C1 segment of cervical spinal cord (tissue), 14 donors: ENCODE measurements at places on chromosomes 16 and 17.
A peak's percentile ranks its signal among the peaks of the same experiment; 100 is the strongest.

DNA sequence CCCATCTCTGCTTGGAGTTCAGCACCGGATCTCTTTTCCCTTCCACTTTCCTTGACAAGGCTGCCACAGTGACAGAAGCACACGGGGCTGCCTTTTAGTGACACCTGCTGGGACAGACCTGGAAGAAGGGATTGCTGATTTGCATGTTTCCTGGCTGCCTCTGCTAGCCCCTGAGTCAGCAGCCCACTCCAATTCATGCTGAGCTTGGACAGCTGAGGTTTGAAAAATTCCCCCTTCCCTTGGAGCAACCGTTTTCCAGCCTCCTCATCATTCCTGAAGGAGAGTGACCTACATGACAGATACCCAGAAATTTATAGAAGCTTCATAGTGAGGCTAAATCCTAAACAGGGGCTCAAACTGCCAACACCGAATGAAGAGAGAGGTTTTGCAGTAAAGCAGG, 18.8 kb upstream of the RBL2 start:
- DNase-seq, result no peak

GRCh38 chr17:37384560-37385149, 8.9 kb downstream of the C17orf78 start:
- DNase-seq, result no peak

GRCh38 chr17:61457226-61457983, 5.2 kb downstream of the TBX4 start:
- DNase-seq, result no peak

DNA sequence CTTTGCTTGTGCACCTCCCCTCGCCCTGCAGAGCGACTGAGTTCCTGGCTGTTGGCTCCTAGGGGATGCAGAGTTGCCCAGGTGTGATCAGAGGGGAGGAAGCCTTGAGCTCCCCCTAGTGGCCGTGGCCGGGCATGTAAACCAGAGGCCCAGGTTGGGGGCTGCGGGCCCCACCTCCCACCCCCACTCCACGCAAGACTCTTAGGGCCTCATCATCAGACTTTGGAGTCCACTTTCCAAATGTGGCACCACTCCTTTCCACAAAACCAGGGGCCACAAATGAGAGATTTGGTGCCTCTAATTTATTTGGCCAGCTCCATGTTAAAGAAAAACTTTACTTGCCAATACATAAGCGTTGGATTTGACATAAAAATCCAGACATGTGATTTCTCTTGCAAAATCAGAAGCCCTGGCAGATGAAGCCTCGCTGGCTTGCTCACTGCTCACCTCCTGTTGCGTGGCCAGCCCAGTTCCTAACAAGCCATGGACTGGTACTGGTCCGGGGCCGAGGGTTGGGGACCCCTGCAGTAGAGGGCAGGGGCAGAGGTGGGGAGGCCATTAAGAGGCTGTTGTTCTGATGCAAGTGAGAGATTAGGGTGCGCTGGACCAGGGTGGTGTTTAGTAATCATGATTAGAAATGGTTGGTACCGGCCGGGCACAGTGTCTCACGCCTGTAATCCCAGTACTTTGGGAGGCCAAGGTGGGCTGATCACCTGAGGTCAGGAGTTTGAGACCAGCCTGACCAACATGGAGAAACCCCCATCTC, 28.7 kb upstream of the GAS7 start:
- DNase-seq, result peak; percentile 7

GRCh38 chr16:4369007-4369733, 2.5 kb upstream of the VASN start:
- DNase-seq, result no peak

GRCh38 chr16:67953641-67954375, 9.9 kb upstream of the LCAT start:
- no peak for DNase-seq
